H7 (cell line): ENCODE measurements at places on chromosomes 11 and 22.

DNA sequence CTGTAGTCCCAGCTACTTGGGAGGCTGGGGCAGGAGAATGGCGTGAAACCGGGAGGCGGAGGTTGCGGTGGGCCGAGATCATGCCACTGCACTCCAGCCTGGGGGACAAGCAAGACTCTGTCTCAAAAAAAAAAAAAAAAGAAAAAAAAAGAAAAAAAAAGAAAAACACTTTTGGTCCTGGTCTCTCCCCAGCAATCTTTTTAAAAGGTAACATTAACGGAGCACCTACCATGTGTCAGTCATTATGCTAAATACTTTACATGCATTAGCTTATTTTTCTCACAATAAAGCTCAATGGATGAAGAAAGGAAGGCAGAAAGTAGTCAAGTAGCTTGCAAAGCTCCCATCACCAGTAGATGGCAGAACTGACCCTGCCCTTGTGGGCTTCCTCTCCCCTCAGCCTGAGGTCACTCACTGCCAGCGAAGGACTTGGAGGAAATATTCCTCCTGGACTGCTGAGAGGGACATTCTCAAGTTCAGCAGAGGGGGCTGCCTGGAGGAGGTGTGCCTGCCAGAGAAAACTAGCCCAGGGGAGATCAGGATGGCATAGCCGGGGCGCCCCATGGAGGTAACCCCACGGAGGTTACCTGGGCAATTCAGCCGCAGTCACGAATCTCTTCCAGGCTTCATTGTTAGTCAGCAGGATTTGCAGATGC lies 15.5 kb downstream of the APOL3 start:
- peak; percentile 72 for DNase-seq

DNA sequence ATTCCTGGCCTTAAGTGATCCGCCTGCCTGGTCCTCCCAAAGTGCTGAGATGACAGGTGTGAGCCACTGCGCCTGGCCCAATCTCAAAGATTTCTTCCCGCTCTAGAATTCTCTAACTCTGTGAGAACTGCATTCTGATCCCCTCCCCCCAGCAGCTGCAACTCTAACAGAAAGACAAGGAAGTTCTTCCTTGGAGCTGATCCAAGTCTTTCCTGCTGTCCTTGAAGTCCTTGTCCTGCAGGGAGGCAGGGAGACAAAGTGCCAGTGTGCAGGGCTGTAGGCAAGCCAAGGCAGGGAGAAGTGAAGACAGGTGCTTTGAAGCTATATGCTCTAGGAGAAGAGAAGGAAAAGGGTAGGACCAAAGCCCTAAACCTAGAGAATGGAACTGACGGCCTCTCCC lies 9.5 kb upstream of the GGA1 start:
- DNase-seq = no peak

DNA sequence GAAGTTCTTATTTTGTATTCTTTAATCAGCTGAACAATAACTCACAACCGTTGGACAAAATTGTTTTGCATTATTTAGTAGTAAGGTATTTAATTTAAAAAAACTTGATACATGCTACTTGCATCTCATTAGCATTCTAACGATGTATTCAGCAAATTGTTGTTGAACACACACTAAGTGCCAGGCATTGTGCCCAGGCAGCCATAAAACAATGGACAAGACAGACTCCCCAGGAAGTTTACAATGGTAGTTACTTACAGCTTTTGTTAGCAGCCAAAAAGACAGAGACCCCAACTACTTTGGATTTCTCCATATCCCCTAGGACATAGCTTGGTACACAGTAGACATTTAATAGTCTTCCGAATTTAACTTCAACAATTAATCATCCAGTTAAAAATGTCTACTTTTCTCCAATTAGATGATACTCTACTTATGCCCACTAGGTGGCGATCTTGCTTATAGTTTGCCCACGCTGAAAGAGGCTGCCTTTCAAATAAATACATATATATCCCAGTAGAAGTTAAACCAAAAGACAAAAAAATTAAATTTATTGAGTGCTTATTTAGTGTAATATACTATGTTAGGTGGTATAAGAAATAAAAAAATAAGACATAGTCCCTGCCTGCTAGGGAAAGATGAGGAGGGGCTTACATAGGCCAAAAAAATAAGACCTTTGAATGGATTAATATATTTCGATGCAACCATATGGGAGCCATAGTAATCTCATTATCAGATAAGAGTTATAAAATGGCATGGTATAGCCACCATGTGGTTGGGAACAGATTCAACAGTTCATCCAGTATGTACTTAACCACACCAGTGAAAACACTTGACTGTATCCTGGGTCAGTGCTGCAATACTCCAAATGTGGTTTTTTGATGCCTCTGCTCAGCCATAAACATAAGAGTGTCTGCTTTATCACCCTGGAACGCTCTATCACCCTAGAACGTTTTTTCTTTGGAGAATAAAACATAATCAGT lies 2.0 kb upstream of the FJX1 start:
- DNase-seq = peak; percentile 34

DNA sequence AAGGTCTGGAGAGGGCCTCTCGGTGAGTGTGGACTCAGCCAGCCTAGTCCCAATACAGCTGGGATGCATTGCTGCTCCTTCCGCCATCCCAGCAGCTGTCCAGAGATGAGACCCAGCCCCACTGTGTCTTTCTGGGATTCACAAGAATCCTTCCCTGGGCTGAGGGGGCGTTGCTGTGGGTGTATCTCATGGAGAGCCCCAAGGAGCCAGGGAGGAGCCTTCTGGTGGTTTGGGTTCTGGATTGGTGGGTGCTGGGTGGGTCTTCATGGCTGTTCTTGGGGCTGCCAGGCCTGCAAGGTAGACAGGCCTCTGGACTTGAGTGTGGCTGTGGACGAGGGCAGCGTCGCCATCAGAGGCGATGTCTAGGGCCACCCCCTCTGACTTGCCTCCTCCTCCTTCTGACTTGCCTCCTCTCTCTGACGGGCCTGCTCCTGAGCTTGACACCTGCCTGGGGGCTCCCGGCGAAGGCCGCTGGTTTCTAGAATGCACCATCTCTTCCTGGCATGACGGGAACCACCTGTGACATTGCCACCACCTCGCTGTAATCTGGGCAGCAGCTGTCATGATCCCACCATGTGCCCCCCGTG lies 17.2 kb downstream of the KCNQ1 start:
- peak; percentile 29 for DNase-seq

GRCh38 chr11:112880495-112880894 lies 80.7 kb upstream of the NCAM1 start:
- DNase-seq = no peak

- no peak for DNase-seq
These were observed 59.5 kb downstream of the USP35 start for GRCh38 chr11:78248191-78248590.

DNA sequence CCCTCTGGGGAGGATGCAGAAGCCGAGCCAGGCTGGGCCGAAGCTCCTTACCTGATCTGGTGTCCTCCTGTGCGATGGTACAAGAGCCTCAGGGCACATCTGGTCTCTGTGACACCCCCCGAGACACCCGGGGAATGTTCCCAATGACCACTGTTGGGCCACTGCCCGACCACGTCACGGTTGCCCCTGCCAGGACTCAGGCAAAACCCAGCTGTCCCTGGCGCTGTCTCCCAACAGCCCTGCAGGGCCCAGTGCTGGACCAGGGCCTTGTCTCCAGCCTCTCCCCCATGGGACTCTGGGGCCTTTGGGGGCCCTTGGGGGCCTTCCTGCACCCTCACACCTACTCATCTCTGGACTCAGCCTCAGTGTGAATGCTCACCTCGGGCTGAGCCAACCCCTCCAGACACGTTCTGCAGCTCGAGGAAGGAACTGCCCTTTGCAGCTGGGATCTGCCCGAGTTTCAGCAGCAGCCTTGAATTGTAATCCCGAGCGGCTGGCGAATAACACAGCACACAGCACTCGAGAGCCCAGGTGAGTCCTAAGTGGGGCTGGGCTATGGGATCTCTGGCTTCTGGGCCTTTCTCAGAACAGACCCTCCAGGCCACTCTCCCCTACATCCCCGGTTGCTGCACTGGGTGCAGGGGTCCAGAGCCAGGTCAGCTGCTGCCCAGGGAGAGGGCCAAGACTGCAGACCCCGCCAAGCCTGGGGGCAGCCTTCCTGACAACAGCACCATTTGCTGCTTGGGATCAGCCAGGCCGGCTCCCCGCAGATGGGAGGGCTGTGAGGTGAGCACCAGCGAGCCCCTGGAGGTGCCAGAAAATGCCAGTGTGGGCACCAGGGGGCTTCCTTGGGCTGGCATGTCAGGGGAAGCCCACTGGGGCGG lies 39.8 kb downstream of the RTN4R start:
- no peak for DNase-seq

- no peak for DNase-seq
These were observed 584 bp downstream of the NOX4 start for GRCh38 chr11:89490602-89490980.

- DNase-seq = no peak
These were observed 20.2 kb downstream of the GAB2 start for GRCh38 chr11:78397398-78397797.

DNA sequence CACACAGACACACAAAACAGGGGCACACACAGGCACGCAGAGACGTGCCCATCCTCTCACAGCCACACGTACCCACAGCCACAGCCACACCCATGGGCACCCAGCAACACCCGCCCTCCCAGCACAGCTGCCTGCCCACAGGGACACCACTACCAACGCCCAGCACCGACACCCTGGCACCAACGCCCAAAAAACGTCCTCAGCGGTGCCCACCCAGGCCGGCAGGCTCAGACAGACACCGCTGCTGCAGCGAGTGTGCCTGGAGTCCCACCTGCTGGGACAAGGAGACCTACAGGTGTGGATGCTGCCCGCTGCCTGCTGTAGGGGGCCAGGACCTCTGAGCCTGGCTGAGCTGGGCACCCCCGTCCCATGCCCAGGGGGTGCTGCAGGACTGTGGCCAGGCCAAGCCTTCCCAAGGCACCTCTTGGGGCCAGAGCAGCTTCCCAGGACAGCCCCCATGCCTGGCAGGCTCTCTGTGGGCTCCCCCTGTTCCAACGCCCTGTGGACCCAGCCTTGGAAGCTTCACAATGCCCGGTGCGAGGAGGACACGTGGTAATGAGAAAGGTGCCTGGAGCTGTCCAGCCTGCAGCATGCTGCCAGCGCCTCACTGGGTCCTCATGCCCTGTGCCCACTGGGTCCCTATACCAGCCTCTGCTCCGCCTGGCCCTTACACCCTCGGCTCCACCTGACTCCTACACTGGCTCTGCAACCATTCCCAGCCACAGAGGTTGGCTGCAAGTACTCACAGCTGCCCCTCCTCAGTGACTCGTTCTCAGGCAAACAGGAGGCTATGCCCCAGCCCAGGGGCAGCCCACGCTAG lies 45.8 kb upstream of the TH start:
- peak; percentile 48 for DNase-seq

- DNase-seq = no peak
These were observed 154.8 kb downstream of the UVRAG start for GRCh38 chr11:75969626-75970308.

DNA sequence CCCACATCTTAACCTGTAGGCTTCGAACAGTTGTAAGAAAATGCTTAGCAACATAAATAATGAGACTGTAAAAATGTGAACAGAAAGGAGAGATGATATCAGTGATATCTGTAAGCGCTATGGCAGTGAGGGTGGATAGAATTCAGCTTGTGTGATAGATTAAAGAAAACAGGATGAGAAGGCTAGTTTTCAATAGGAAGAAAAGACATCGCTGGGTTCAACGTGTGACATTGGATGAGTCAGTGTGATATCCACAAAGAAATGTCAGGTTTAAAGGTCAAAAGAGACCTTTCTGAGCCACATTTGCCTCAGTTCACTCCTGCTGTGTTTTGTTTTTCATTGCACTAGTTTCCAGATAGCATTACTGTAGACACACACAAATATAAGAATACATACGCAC lies 13.7 kb upstream of the RFPL3 start:
- no peak for DNase-seq

GRCh38 chr22:43239193-43239780 lies 52.4 kb upstream of the TTLL12 start:
- no peak for DNase-seq

DNA sequence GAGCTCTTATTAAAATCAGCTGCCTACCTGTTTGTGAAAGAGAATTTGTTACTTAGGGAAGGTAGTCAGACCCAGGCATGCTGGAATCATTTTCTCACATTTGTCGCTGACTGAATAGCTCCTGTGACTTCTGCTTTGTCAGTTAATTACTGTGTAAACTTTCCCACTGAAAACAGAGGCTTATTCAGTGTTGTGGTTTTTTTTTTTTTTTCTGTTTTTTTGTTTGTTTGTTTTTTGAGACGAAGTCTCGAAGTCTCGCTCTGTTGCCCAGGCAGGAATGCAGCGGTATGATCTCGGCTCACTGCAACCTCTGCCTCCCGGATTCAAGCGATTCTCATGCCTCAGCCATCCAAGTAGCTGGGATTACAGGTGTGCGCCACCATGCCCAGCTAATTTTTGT lies 5.6 kb upstream of the LDLRAD3 start:
- DNase-seq = no peak

GRCh38 chr22:50523806-50524675 lies 1.4 kb downstream of the SCO2 start:
- DNase-seq = peak; percentile 63

DNA sequence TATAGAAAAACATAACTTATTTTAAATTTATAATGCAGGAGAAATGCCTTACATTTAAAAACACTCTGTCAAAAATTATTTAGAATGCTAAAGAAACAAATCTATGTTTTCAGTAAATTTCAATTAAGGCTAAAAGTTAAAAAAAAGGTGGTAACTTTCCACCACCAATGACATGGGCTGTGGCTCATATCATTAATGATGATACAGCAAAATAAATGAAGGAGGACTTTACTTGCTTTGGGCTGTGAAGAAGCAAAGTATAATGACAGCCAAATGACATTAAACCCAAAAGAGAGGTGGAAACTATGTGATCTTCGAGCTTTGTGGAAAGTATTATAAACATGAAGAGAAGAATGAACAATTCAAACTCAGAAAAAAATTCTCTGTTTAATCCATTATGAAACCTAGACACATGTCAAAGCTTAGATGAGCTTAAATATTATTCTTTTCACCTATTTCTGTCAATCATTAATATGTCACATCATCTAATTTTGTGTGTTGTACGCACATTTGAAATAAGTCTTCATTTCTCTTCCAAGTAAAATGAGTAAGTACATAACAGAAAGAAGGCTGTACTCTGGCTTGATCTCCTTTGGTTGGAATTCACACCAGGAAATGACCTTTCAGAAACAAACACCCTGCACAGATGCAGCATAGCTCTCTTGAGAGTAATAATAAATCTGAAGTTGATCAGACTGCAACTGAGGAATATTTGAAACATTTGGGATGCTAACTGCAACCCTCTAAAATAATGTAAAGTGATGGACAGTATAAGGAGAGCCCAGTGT lies 265.8 kb downstream of the TTC28 start:
- no peak for DNase-seq

DNA sequence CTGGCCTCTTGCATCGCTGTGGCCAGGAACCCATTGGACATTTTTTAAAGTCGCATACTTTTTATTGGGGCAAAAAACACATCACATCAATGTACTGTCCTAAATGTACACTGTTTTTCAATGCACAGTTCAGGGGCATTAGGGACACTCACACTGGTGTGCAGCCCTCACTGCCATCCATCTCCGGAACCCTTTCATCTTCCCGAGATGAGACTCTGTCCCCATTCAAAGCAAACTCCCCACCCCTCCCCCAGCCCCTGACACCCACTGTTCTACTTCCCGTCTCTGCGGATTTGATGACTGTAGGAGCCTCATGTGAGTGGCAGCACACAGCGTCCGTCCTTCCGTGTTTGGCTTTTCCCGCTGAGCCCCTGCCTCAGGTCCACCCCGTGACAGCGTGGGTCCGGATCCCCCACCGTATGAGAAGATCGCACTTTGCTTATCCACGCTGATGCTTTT lies 41.8 kb upstream of the TH start:
- DNase-seq = peak; percentile 85

GRCh38 chr11:39011797-39012196 lies 2413.8 kb upstream of the RAG2 start:
- no peak for DNase-seq

GRCh38 chr22:26860301-26860700 lies 202.9 kb downstream of the MIAT start:
- DNase-seq = no peak
